ENCODE measurements at places on chromosomes 2 and 18.

DNA sequence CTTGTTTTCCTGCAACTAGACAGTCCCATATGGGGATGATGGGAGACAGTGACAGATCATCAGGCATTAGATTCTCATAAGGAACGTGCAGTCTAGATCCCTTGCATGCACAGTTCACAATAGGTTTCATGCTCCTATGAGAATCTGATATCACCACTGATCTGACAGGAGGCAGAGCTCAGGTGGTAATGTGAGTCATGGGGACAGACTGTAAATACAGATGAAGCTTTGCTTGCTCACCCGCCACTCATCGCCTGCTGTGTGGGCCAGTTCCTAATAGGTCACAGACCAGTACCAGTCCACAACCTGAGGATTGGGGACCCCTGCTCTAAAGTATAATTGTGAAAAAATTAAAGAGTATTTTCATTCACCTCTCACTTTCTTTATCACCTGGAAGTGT lies 23.6 kb upstream of the RAB1A start:
- no peak for DNase-seq

DNA sequence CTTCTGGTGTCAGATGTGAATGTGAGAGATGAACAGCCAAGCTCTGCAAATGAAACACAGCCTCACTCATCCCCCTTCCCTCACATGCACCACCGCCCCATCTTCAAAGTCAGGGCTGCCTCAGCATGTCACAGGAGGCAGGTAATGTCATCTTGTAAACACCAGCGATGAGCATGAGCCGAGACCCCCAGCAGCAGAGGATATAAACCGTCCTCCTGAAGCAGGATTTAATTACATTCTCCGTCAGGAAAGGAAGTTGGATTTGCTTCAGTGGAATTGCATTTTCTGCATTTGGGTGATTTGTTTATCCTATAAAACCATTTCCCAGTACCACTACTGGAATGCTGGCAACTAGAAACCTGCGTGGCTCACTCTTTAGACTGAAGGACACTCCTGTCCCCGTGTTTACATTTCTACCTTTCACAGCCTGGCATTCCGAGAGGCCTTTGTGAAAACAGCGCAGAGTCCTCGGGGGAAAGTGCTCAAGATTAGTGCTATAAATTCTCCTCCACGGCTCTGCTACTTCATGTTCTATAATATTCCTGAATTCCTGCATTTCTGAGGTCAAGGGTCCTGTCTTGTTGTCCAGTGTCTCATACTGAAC lies 619.2 kb downstream of the IRS1 start:
- no peak for DNase-seq

- no peak for DNase-seq
Measured at GRCh38 chr2:7927691-7928090, 754.2 kb upstream of the ID2 start.

DNA sequence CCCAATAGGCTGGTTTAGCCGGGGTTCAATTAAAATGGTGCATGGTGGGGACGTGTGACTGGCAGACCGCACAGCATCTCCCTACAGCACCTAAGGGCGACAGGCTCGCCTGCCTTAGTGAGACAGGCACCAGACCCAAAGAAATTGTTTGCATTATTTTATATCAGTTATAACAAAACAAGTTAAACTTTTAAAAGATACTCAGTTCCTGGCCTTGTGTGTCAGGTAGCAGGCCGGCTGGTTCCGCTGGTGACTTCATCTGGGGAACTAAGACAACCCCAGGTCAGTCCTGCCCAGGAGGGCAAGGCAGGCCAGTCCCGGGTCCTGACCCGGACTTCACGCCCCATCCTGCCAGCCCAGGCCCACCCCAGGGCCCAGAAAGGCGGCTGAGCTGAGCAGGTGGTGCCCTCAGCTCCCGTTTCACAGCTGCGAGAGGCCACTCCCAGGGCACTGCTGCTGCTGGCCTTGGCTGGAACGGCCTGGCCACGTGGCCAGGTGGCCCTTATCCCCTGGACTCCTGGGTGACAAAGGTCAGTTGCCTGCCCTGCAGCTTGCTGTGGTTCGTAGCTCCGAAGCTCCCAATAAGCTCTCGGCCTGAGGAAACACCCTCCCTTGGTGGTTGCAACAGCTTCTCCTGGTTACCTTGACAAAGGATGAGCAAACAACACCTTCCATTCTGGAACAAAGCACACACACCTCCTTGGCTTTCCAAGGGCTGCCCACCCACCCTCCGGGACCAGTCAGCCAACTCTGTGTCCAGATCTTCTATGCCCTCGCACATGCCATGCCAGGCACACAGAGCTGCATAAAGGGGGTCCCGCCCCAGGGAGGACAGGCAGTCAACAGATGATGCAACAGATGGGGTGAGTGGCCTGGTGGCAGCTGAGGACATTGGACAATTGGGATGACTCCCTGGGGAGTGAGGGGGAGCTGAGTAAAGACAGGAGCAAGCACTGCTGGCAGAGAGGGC lies 11.3 kb upstream of the AGXT start:
- DNase-seq = no peak

GRCh38 chr2:20468549-20469500 lies 22.0 kb downstream of the RHOB start:
- no peak for DNase-seq

DNA sequence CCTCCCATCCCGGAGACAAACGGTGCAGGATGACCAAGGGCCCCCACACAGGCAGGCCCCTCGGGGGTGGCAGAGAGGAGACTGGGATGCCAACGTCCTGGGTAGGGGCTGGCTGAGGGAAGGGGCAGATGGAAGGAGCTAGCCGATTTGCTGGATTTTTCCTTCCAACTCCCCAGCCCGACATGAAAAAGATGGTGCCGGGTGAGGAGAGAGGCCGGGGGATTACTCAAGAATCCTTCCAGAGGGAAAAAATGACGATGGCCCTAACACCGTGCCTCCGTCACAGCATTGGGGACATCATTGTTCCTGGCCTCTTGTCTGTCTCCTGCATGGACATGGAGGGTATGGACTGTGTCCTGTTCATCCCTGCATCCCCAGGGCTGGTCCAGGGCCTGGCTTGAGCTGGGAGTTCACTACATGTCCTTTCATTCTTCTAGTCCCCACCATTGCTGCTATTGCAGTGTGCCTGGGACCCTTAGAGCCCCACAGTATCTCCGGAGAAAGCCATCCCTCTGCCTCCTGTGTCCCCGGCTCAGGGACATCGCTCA lies 217.7 kb downstream of the TNS1 start:
- no peak for DNase-seq

DNA sequence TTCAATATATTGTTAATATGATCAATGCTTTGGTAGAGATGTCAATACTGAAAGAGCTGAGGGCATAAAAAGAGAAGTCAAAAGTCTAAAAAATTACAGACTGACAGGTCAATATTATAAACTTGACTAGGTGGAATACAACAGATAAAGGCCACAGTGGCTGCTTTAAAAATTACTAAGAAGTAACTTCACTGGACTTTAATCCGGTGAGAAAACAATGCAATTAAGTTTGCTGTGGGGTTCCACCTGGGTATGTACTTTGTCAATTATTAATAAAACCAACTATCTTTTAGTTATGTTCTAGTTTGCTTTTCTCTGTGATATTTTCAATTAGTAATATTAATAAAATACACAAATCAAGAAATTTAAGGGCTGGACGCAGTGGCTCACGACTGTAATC lies 44.7 kb downstream of the RAPH1 start:
- DNase-seq = no peak

DNA sequence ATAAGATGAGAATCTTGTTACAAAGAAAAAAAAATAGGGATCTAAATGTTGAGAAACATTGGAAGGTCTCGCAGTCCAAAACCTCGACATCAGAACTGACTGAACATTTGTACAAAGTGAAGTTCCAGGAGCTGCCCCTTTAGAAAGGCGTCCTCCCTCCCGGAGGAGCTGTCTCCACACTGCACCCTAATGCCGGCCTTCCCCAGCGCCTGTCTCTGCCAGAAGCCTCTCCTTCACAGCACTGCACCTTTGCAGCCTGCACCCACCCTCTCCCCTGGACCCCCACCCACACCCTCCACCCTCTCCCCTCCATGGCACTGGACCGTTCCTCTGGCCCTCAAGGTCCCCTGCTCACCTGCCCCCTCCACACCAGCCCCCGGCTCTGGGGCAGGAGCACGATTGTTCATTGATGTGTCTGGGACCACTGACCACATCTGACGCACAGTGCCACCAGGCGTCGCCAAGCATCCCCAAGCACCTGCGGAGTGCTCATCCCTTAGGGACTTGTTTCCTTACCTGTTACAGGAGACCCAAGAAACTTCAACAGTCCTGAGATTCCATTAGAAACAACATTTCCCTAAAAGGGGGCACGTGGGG lies 90.3 kb upstream of the SNTG2 start:
- no peak for DNase-seq

DNA sequence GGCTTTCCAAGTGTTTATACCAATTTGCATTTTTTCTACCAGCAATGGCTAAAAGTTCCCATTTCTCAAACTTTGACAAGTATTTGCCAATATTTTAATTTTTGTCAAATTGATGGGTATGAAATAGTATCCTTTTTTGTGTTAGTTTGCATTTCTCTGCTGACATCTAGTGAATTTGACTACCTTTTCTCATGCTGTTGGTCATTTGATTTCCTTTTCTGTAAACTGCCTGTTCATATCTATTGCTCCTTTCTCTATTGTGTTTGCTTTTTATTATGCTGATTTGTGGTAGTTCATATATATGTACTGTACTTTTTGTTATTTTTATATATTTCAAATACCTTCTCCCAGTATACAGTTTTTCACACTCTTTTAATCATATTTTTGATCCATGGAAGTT lies 149.4 kb downstream of the PMAIP1 start:
- DNase-seq = no peak

- no peak for DNase-seq
Measured at GRCh38 chr2:238501311-238501710, 74.6 kb downstream of the ASB1 start.

DNA sequence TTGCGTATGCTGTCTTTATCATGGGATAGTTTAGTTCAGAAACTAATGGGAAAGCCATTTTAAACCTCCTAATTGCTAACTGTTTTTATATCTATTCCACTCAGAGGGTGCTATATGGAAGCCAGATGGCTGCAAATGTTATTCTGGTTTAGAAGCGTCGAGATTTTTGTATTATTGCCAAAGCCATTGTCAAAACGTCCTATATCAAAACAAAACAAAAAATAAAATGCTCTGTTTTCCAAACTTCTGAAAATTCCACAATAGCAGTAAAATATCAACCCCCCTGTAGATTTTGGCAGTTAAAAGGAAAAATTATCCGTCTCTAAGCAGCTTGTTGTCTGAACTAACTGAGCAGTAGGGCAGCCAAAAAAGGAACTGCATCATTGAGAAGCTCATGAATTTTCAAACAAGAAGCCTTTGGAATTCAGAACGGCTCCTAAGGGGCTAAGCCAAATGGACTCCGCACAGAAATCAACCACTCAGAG lies 195.4 kb upstream of the CWC22 start:
- DNase-seq = no peak

DNA sequence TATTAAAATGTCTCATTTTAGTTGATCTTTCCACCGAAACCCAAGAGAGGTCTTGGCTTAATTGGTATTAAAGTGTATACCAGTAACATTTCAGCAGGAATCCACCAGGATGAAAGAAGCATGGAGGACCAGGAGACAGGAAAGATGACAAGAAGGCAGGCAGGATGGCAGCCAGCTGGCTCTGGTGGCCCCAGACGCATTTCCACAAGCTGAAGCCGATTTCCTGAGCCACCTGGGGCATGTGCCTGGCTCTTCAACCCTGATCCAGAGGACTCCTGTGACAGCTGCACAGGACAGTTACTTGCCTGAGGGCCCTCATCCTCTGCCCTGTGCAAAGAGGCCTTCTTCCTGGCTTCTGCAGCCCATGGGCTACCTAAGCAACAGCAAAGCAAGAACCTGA lies 56.9 kb upstream of the NFU1 start:
- no peak for DNase-seq

DNA sequence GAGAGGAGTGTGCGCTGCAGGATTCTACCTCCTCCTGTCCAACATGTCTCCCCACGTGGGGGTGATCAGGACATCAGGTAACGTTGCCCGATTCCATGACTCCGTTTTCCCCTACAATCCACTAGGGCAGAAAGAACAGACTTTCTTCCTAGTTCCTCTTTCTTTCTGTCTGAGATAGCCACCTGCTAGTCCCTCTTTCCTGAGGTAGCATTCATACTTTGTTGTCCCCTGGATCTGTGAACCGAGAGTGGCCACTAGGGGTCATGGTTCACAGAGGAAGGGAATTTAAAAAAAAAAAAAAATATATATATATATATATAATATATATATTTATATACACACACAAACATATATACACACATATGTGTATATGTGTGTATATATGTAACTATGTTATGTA lies 210.0 kb upstream of the ZNF521 start:
- no peak for DNase-seq

- no peak for DNase-seq
Measured at GRCh38 chr2:121746071-121746578, 9.3 kb upstream of the TSN start.

GRCh38 chr2:236217926-236218325 lies 46.3 kb downstream of the ASB18 start:
- DNase-seq = no peak

- DNase-seq = no peak
Measured at GRCh38 chr2:45913539-45913938, 262.1 kb downstream of the PRKCE start.

- DNase-seq = no peak
Measured at GRCh38 chr2:67717692-67718091, 320.6 kb downstream of the ETAA1 start.

GRCh38 chr2:19474128-19474527 lies 115.7 kb upstream of the OSR1 start:
- peak; percentile 44 for DNase-seq

DNA sequence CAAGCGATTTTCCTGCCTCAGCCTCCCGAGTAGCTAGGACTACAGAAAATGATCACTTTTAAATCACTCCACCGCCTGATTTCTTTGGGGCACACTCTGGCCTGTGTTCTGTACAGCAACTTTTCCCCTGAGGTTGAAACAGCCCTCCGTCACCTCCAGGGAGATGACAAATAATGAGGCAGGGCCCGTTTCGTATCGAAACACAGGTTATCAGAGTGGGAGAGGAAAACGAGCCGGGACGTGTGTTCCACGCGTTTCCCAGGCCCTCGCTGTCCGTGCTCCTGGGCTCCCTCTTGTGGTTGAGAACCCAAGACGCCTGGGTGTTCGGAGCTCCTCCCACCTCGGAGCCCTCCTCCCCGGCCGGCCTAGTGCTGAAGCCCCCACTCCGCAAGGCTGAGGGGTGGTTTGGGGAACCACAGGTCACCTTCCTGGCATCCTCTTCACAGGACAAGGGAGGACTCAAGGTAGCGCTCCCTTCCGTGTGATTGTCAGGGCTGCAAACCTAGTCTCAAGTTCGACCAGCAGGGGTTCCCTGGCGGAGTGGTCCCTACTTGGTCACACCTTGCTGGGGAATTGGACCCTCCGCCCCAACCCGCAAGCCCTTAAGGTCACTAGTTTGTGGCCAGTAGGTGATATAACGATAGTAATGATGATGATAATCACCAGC lies 12.8 kb downstream of the ATP6V1B1 start:
- peak; percentile 85 for DNase-seq

All from CD4-positive, alpha-beta T cell treated with Interleukin-6 for 4 hours (primary cell).